ENCODE measurements at places on chromosomes 12 and 14.

GRCh38 chr12:71780237-71780822 lies 25.7 kb downstream of the RAB21 start:
- peak; percentile 60 for DNase-seq

GRCh38 chr12:3365463-3366411 lies 125.3 kb upstream of the PRMT8 start:
- DNase-seq = no peak

DNA sequence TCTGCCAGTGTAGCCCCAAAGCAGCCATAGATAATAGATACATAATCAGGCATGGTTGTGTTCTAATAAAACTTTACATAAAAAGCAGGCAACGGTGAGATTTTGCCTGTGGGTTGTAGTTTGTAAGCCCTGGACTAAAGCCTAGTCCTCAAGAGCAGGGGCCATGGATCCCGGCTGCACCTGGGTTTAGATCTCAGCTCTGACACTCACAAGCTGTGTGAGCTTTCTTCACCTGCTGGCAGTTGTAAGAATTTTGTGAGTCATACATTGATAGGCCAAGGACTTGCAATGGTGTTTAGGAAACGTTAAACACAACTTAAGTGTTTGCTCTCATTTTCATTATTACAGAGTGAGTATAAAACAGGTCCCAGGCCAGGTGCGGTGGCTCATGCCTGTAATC lies 395.8 kb upstream of the TBX3 start:
- DNase-seq = no peak

DNA sequence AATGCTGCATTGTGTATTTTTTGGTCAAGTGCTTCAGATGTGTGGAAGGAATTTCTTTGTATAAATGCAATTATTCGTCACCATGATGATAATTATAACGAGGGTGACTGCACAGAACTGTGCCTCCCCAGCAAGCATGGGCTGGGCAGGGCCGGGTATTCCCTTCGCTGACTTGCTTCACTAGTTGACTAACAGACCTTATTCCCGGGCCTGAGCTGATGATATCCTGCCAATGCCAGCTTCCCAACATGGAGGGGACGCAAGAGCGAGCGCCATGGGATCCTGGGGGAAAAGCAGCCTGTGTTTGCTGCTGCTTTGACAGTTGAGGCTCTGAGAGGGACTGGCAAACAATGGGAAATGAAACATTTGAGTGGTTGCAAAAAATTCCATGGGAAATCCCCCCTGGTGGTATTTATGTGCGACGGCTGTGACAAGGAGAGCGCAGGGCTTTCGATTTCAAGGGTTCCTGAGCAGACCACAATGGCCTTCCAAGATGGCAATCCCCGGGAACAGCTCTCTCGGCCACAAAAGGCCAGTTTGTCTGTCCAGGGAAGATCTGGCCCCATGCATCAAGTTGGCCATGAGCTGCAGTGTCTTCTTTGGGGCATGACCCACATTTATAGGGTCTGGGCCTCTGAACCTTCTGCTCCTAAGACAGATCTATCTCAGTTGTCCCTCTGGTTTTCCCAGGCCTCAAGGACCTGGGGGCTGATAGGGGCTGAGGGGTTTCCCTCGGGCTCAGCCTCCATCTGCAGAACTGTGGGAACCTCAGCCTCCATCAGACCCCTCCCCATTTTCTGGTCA lies 21.9 kb upstream of the MAP1LC3B2 start:
- DNase-seq = no peak

DNA sequence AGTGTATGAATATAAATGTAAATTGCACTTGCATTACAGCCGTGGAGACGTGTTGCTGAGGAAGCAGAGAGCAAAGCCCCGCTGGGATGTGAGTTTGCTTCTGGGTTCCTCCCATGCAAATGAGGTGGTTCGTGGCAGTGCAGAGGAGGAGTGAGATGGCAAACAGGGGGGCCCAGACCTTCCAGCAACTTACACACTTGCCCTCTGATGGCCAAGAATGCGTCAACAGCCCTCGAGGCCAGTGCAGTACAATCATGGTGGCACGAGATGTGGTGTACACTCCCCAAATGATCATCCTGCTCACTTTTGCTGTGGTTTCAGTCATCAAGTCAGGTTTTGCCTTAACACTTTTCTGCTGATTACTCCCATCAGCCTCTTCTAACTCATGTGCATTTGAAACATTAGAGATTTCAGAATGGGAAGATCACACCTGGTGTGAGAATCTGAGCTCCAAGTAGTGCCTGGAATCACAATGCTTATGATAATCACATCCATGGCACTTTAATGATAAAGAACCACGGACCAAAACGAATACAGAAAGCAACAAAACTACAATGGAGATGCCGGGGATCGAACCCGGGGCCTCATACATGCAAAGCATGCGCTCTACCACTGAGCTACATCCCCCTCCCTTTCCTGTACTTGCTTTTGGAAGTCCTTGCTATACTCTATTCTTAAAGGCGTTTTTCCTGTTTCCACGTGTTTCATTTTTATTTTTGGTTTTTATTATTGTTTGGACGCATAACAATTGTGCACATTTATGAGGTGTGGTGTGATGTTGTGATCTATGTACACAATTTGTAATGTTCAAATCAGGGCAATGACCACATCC lies 7.0 kb upstream of the UBC start:
- DNase-seq = peak; percentile 68

- peak; percentile 50 for DNase-seq
These were observed 104.6 kb downstream of the EFCAB11 start for GRCh38 chr14:89849931-89850330.

- DNase-seq = peak; percentile 44
These were observed 283 bp upstream of the PSMB11 start for GRCh38 chr14:23041729-23042128.
